ENCODE measurements at places on chromosomes 12 and 14.

GRCh38 chr14:57212919-57213318 is 55.8 kb downstream of the EXOC5 start:
- DNase-seq, result no peak

- DNase-seq, result no peak
These were observed 44.1 kb downstream of the TSPAN11 start for GRCh38 chr12:30970559-30971197.

GRCh38 chr12:12718853-12719252 is 1.7 kb downstream of the CDKN1B start:
- DNase-seq, result no peak

DNA sequence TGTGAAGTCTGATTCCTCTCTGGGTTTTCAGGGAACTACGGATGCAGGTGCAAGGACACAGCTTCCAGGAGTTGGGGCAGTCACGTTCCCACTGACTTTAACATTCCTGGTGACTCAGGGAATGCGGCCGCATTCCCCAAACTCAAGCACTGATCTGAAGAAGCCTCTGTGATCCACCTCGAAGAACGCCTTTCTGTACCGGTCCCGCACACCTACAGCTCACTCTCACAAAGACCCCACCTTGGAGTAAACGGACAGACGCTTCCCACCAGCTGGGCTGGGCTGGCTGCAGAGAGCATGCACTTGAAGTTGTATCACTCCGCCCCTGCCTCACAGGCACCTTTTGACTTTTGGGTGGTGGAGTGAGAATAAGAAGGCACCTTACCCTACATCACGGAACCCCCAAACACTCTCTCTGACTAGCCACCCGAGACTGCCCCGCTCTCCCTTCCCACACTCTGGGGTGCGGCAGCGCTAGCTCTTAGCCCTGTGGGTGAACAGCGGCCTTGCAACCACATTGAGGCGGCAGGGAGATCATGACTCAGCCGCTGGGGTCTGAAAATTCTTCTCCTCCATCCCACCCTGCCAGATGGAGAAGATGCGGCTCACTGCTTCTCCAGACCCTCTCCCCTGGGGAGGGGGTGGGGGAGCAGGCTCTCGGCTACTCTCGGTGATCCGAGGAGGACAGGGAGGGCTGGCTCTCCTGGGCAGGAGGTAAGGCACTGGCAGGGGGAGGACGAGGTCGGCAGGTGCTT is 23.7 kb upstream of the HDAC7 start:
- DNase-seq, result no peak

- no peak for DNase-seq
These were observed 399 bp upstream of the ZNF705A start for GRCh38 chr12:8156416-8156815.
